Hypothalamus (tissue), 51 donors: ENCODE measurements at places on chromosomes 16 and 17.

DNA sequence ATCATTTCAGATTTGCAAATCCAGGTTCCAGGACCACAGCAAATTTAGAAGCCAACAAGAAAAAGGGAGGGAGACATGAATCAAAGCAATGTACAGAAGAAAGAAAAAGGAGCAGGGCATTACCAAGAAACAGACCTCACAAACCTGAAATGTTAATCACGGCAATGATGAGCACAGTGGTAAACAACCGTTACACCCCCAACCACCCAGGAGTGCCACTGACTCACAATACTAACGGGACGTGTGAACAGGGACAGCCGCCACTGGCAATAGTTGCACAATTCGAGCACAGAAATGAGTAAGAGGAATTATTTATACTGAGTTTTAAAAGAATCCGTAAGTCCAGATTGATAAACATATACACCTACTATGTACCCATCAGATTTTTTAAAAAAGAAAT, 13.8 kb downstream of the USP22 start:
- DNase-seq: no peak

DNA sequence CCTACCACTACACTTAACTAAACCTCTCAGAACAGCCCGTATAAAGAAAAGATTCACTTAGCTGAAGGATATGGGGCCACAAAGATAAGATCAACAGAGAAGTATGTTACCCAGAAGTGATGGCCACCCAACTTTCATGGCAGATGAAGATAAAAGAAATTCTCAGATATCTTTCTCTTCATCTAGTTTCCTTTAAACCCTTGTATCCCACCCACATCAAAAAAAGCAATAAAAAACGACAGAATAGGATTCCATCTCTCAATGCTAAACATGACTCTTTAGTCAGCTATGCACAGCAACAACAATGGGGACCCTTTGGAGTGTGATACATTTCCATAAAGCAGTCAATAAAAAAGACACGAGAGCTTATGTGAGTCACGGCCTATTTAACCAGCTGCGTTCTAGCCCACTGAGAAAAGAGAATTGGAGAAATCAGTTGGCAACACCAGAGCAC, 86.6 kb downstream of the SNX11 start:
- DNase-seq: no peak

GRCh38 chr17:71379512-71379911, 741.3 kb upstream of the SOX9 start:
- no peak for DNase-seq

- no peak for DNase-seq
Observed at GRCh38 chr16:19936441-19936840, 51.8 kb upstream of the GPRC5B start.

DNA sequence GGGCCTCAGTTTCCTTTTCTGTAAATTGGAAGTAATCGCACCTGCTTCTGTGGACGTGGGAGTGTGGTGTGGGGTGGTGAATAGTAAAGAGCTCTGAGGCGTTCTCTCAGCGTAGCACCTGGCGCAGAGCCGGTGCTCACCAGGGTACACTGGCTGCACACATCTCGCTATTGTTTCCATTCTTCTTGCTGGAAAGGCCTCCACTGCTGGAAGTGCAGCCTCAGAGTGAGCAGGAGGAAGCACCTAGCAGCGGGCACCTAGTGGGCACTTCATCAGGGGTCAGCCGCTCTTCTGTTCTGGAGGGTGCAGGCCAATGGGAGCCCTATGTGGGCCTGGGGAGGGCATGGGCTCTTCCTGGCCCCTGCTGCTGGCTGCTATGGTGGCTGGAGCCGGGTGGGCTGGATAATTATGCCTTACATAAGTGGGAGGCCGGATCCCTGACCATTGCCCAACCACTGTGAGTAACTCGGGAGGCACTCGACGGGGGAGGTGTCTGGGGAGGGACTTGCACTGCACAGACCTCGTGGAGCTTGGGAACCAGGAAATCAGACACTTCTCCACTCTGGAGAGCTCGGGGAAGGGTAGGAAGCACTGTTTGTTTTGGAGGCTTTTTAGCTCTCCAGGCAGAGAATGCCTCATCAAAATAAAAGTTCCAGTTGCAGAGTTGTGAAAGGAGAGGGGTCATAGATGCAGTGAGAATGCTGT, 1.7 kb downstream of the MAP2K3 start:
- no peak for DNase-seq
